ENCODE measurements at places on chromosomes 3 and 15. TPM values are rescaled to one million over a fixed set of nuclear protein-coding genes. Genes with fewer than 3 reads are reported as not detected.

- no peak for DNase-seq
Observed at GRCh38 chr3:5058471-5058951, 63.6 kb upstream of the ARL8B start.

DNA sequence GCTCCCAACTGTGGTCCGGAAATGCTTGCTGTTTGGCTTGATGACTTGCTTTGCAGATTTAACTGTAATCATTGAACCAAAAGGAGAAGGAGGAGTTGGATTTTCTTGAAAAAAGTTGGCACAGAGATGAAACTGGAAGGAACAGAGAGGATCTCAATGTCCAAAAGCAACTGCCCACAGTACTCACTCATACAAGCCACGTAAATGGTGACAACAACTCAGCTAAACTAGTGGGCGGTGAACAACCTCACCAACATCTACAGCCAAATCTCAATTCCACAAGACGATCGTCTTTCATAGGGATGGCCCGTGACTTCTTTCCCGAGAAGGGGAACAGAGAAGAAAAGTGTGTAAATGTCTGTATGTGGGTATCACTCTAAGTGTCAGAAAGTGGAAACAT, 48.1 kb downstream of the MYO5C start:
- peak; percentile 20 for DNase-seq

GRCh38 chr15:67070892-67071664, 5.7 kb downstream of the SMAD3 start:
- DNase-seq = no peak

DNA sequence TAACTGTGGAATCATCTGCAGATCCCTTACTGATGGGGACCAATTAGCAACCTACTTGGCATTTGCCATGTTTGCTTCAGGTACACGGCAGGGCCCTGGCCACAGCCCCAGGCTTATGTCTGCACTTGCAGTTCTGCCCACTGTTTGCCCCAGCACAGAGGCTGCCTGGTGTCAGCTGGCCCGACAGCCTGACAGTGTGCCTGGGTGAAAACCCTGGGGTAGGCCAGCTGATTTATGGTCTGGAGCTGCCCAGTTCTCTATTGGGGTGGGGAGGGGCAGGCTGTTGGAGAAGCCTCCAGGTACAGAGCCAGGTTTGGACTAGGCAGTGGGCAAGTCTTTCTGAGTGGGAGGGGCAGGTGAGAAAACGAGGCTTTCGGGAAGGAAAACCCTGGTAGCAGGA, 11.2 kb upstream of the TGM5 start:
- no peak for DNase-seq

DNA sequence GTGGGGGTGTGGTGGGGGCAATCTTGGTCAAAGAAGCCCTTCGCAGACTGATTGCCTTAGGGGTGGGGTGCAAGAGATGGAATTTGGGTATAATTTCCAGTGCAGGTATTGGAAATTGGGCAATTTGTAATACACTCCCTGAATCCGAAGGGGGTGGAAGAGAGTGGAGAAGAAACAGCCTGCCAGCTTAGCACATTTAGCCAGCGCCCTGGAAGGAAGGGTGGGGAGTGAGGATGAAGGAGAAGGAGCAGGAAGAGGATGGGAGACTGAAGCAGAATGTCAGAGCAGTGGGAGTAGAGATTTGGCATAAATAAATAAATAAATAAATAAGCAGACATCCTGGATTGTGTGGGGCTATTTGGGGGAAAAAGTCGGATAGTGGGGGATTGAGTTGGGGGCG, 1.6 kb downstream of the GAP43 start:
- no peak for DNase-seq

DNA sequence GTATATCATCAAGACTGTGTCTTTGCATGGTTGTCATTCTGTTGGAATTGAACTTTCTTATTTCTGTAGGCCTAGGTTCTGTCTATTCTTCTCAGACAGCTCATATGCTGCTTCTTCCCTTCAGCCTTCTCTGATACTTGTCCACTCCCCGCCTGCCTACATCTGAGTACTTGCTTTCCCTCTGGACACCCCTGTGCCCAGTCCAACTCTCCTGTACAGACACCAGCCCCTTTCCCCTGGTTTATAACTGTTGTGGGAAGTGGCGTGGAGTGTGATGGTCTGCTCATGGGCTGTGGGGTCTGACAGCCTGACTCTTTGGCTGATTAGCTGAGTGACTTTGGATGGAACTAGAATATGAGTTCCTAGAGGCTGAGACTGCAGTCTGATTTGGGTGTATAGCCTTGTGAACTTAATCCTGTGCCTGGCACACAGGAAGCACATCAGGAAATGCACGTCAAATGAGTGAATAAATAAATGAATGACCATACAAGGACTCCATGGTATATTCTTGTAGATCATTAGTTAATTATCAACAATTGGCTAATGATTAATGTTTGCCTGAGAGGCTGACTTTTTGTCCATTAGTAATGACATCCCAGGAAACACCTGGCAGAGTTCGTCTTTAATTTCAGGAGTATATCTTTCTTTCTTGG, 11.8 kb downstream of the CACNA1D start:
- no peak for DNase-seq

DNA sequence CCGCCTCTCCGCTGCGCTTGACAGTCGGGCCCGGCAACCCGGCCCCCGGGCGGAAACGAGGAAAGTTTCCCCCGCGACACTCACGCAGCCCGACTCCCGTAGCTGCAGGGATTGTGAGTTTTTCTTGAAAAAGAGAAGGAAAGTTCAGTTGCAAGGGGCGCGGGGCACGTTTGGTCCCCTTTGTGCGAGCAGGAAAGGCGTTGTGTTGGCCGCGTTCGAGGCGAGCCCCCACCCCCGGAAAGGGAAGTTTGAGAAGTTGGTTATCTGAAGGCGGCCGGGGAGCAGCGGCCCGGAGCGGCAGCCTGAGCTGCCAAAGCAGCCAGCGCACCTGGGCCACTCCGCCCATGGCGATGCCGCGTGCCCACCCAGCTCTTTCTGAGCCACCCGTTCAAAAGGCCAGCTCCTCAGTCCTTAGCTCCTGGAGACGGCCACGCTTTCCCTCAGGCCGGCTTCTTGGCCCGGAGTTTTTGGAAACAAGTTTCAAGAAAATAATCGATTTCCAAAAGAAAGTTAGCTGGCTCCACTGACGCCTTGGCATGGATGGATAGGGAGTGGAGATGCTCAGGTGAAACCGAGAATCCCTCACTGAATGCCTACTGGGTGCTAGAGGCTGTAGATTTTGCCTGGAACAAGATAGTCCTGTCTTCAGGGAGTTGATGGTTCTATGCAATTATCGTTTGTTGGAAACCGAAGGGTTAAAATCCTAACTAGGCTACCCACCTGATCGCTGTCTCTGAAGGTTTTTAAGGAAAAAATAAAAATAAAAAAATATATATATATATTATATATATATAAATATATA, 832 bp downstream of the TGFBR2 start:
- peak; percentile 2 for DNase-seq

DNA sequence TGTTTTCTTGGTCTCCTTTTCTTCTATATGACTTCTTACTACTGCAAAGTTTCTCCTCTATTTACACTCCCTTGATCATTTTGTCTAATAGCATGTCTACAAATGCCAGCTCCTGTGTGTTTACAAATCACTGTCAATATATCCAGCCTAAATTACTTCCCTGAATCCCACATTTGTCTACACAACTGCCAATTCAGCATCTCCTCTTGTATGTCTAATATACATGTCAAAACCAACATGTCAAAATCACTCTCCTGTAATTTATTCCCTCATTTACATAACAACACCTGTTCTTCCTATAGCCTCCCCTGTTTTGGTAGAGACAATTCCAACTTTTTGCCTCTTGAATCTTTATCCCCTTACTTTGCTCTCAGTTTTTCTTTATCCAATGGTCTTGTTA, 359.3 kb downstream of the PLOD2 start:
- no peak for DNase-seq

DNA sequence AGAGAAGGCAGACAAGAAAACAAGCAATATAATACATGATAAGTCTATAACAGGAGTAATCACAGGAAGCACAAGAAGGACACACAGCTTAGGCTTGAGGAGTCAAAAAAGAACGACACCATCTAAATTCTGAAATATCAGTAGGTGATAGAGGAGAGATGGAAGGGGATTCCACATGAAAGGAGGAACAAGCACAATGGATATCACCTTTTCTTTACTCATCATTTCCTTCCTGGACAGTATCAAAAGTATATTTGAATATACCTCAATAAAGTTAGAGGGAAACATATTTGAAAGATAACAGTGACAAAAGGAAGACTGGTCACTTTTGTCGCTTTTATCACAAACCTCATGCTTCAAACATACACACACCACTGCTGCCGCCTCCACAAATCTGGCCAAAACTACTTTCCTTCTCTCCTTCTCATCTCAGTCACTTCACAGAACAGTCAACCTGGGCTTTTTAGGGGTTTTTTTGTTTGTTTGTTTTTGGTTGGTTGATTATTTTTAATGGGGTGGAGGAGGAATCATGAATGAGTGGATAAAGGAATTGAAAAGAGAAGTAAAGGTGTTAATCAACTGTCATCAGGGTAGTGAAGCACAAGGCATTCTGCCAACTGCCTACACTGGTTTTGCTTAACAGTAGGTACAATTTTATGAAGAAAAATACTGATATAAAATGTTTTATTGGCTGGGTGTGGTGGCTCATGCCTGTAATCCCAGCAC, 18.5 kb downstream of the DENND4A start:
- no peak for DNase-seq

GRCh38 chr3:9226326-9226725, 23.1 kb downstream of the SRGAP3 start:
- DNase-seq = no peak

DNA sequence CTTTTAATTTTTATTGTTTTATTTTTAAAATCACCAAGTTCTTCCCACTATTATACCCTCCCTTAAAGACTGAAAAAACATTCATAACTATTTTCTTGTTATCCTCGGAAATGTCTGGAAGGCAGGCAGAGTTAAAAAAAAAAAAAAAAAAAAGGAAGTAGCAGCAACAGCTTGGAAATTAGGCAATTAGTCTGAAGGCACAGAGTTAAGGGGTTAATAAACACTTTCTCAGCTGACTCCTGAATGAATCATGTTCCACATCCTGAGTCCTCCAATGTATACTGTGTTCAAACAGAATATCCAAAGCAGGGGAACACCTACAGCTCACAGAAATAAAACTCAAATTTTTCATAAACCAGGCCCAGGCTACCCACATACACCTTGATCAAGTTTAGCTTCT, 5.8 kb downstream of the HEXA start:
- DNase-seq = no peak

GRCh38 chr3:61589856-61590255, 28.5 kb downstream of the PTPRG start:
- DNase-seq = no peak

DNA sequence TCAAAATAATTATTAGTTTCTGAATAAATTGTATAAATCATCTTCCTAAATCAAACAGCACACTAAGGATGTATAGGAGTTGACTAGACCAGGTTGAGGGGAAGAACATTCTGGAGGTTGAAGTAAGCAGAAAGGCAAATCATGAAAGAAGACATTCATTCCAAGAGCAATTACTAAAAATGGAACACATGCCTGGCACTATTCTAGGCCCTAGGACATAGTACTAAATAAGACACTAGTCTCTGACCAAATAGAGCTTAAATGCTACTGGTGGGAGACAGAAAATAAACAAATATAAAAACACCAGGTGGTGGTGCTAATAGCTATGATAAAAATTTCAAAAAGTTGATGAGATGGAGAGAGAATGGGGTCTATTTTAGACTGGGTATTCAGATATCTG, 190.1 kb downstream of the TBC1D5 start:
- no peak for DNase-seq

- no peak for DNase-seq
Observed at GRCh38 chr3:113573728-113574127, 41.4 kb downstream of the SIDT1 start.

DNA sequence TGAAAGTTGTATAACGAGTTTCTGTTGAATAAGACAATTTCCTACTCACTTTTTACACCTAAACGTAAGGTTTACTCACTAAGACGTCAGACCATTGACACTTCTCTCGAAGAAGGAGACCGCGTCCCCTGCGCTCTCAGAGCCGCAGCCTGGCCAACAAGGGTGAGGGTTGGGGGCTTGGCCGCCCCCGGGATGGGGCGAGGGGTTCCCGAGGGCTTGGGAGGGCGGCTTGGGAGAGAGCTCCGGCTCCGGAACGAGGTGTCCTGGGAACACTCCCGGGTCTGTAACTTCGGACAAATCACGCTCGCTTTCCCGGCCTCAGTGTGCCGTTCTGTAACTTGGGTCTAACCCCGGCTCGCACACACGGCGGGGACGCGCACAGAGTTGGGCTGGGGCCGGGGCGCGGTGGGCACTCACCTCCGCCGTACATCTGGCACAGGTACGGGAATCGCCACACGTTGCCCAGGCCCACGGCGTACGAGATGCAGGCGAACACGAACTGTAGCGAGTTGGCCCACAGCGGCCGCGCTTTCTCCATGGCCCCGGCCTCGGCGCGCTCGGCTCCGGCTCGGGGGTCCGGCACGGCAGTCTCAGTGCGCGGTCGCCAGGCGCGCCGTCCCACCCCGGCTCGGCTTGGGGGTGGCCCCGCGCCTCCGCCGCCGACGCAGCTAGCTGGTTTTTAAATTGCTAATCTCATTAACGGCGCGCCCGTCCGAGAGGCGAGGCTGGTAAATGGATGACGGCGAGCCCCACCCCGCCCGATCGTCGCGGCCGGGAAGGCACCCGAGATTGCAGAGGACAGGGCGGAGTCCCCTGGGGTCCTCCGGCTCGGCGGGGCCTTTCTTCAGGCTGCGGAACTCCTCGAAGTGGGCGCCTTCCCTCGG, at the start of gene SLC6A20:
TSS of gene SLC6A20 (minus strand) at position 655 of the 884 bp plus-strand sequence. CDS start at position 538, 117 bp downstream.
- DNase-seq = no peak

GRCh38 chr3:71652781-71653413, 69.4 kb upstream of the FOXP1 start:
- no peak for DNase-seq

DNA sequence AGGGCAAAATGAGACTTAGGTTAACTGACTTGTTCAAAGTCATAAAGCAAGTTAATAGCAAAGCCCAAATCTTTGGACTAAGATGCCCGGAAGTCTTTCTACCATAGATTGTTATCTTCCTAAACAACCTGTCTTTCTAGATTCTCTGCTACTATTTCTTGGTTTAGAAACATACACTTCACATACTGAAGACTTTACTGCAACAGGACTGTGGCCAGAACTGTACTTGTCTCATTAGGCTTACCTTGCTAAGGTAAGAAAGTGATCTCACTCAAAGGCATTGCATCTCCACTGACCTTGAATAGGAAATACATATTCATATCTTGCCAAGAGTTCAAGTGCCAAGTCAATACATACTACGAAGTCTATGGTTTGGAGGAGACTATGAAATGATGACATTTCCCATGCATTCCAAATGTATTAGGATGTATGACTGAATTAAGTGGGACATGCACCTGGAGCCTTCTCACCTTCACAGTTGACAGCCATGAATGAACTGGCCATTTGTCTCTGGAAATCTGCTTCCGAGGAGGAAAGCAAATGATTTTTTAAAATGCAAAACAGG, 5.0 kb downstream of the ZDHHC3 start:
- no peak for DNase-seq

GALNT15 gene
- total RNA-seq = 2.0 TPM

NAALADL2 gene
- total RNA-seq = 10.6 TPM

GOLGA6B gene
- total RNA-seq = not detected

DNAJC13 gene
- 80.2 TPM for total RNA-seq

CLDN18 gene
- not detected for total RNA-seq

TIGIT gene
- total RNA-seq = not detected

ISY1 gene
- total RNA-seq = 16.8 TPM

HCLS1 gene
- 1.9 TPM for total RNA-seq

CLDN16 gene
- under 0.01 TPM for total RNA-seq

MYO5C gene
- 1.2 TPM for total RNA-seq

XCR1 gene
- not detected for total RNA-seq

Data from occipital lobe (tissue), 3 donors.